ENCODE measurements at places on chromosomes 5 and 9.

GRCh38 chr9:25864509-25864908 is 186.3 kb upstream of the TUSC1 start:
- no peak for DNase-seq

DNA sequence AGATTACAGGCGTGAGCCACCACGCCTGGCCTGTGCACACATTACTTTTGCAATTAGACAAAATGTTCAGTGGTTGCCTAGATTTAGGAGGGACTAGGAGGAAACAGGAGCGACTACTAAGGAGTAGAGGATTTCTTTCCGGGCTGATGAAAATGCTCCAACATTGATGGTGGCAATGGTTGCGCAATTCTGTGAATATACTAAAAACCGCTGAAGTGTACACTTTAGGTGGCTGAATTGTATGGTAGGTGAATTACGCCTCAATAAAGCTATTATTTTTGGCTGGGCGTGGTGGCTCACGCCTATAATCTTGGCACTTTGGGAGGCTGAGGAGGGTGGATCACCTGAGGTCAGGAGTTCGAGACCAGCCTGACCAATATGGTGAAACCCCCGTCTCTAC is 46.8 kb upstream of the STXBP1 start:
- no peak for DNase-seq

DNA sequence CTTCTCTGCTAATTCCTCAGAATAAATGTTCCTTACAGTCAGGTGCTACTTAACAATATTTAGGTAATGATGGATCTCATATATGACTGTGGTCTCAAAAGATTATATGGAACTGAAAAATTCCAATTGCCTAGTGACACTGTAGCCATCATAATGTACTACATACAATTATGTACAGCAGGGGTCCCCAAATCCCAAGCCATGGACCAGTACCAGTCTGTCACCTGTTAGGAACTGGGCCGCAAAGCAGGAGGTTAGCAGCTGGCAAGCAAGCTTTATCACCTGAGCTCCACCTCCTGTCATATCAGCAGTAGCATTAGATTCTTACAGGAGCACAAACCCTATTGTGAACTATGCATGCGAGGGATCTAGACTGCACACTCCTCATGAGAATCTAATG is 69.6 kb downstream of the NR2F1-AS1 start:
- no peak for DNase-seq

DNA sequence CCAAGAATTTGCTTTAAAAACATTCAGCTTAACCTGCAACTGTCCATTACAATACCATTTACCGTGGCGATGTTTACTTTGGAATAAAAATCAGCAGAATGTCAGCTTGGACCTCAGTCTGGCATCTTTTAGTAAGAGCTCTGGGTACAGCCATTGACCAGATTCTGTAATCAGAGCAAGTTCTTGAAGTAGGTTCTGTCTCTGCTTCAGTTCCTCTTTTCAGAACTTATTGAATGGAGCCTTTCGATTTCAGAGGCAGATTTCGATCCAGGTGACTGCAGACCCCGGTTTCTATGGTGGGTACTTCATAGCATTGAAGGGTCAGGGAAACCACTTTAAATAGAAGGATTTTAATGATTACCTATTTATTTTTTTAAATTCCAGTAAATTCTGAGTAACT is 53.4 kb upstream of the SV2C start:
- DNase-seq = no peak

- DNase-seq = no peak
Observed at GRCh38 chr5:6399980-6400910, 21.9 kb upstream of the MED10 start.

DNA sequence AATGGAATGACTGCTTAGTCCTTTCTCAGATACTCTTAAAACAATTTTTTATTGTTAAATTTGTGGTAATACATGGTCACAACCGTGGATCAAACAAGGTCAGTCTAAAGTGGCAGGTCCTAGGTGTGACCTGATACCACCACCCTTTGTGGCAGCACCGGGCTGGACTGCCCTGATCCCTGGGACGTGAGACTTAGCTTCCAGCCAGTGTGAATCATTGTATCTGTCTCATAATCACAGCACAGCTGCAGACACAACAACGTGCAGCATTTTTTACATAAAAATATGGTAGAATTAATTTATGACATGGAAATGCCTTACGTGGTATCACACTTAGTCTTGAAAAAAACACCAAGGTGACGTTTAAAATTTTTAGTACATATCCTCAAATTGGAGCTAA is 7.8 kb downstream of the TOR1B start:
- no peak for DNase-seq

DNA sequence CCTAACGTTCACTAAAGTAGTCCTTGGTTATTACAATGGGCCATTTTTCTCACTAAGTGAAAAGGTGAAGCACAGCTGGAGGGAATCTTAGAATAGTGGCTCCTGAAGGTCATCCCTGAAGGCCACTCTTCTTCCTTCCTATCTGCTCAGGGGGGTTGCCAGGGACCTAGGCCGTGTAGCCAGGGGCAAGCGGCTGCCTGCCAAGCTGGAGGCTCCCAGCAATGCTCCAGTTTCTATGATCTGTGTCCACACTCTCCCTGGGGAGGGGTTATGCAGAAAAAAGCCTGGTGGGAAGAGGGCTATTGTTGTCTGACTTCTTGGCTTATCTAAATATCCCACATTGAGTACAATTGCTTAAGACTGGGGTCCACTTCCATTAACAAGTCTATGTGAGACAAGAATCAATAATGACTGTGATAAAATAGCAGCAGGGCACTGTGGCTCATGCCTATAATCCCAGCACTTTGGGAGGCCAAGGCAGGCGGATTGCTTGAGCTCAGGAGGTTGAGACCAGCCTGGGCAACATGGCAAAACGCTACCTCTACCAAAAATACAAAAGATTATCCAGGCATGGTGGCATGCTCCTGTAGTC is 3.8 kb downstream of the NMRK1 start:
- DNase-seq = no peak

- DNase-seq = no peak
Observed at GRCh38 chr5:100260968-100261367, 274.2 kb upstream of the FAM174A start.

GRCh38 chr9:69063839-69064238 is 28.3 kb downstream of the FXN start:
- no peak for DNase-seq

GRCh38 chr9:117354244-117354847 is 60.5 kb downstream of the ASTN2 start:
- no peak for DNase-seq

DNA sequence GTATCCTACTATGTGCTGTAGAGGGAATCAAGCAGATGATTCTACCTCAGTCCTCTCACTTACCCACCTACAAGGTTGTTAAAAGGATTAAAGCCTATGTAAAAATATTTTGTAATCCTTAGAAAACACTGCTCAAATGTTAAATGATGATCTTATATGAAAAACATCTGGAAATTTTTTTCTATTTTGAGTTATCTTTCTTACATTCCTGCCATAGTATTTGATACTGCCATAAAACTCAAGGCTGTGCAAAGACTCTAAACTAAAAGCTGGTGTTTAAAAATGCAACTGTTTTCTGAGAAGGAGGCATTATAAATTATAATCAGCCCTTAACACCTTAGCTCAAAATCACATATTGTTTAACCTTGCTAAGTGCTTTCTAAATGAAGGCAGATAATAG is 474.2 kb downstream of the PRELID2 start:
- no peak for DNase-seq

GRCh38 chr5:149803641-149804468 is 73.7 kb downstream of the PPARGC1B start:
- DNase-seq = no peak

DNA sequence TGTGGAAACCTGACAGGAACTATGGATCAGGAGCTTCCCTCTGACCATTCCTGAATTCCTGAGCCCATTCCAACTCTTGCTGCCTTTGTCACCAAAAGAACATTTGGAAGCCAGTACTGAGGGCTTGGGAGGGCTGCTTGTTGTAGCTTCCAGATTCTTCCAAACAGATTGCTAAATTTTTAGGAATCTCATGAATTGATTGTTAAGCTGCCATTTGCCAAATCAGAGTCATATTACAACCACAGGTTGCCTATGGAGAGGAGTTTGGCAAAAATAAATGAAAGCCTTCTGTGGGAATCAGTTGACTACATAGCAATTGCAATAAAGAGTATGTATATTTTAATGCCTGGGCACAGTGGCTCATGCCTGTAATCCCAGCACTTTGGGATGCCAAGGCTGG is 39.2 kb upstream of the SLC28A3 start:
- no peak for DNase-seq

DNA sequence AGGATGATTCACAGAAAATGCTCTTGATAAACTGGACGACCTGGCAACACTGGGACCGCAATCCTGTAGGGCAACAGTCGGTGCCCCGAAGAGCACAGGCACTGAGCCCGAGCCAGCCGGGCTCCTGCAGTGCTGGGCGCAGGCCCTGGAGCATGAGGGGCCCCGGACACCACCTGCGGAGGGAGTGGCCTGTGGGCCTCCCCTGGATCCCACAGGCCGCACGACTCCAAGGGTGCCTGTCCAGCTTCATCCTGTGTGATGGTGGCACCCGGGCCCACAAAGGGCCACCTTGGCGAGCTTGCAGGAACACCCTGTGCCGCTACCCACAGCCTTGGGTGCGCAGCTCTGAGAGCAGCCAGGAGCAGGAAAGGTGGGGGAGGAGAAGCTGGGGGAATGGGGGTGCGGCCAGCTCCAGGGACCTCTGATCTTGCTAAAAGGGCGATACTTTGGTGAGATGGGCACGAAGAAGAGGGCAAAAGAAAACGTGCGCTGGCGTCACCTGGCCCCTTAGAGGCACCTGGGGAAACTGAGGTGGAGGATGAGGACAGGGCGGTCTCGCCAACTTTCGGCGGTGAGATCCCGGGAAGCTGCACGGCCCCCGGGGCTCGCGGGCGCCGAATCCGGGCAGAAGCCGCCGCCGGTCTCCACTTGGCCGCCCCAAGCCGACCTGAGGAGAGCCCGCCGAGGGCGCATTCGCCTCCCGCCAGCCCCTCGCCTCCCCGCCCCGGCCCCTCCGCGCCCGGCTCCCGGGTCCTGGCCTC is 722 bp downstream of the TBC1D9B start:
- DNase-seq = no peak

GRCh38 chr5:132205385-132206125 is 22.1 kb downstream of the P4HA2 start:
- DNase-seq = no peak

- DNase-seq = no peak
Observed at GRCh38 chr5:171477101-171477500, 57.7 kb downstream of the FGF18 start.

DNA sequence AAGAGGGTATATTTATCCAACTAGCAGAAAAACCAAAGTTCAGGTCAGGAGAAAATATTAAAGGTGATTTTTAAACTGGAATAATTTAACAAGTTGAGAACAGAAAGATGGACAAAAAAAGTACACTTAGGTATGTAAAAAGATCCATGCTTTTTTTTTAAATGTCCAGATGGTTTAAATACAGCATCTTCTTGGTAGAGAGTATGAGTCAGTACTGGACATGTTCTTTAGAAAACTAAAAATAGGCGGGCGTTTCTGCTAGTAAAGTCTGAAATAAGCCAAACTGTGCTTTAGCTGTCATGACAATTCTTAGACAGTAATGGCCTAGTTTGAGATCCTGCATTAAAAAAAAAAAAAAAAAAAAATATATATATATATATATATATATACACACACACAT is 255.9 kb upstream of the ST8SIA4 start:
- DNase-seq = no peak

- no peak for DNase-seq
Observed at GRCh38 chr5:77926337-77926736, 150.2 kb upstream of the TBCA start.

Measured in GF-D8 (cell line).